ENCODE measurements at places on chromosomes 11 and 22.

- no peak for DNase-seq
Observed at GRCh38 chr11:39247570-39248137, 2211.8 kb downstream of the LRRC4C start.

GRCh38 chr11:15692739-15693138 is 578.0 kb downstream of the INSC start:
- no peak for DNase-seq

- no peak for DNase-seq
Observed at GRCh38 chr11:91257667-91258066, 967.0 kb upstream of the FAT3 start.

GRCh38 chr11:116786966-116787365 is 857 bp downstream of the ZPR1 start:
- DNase-seq = no peak

DNA sequence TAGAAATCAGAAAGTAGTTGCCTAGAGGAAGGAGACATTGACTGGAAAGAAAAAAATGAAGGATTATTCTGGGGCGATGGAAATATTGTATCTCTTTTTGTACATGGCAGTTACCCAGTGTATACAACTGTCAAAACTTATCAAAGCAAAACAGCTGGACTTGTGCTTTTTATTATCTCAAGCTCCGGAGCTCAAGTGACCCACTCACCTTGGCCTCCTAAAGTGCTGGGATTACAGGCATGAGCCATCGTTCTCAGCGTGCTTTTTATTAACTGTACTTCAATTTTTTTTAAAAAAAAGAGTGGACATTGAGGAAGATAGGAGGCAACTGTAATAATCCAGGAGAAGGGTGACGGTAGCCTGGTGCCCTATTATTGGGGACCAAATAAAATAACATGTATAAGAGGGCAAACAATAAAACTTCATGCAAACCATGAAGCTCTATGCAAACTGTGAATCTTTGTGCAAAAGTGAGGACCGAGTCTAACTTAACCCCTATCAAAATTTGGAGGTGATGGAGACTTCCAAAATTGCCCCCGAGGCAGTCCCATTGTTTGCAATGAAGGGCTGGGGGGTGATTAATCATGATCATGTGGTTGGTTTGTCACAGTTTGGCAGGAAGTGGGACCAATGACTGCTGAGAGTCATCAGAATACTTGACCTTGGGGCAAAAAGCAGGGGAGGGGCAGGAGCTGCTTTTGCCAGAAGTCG is 23.5 kb downstream of the FZD4 start:
- DNase-seq = peak; percentile 35

- no peak for DNase-seq
Observed at GRCh38 chr22:46119093-46119728, 31.1 kb upstream of the PPARA start.

GRCh38 chr11:34977089-34977912 is 60.9 kb downstream of the PDHX start:
- no peak for DNase-seq

GRCh38 chr11:104134745-104135144 is 29.2 kb downstream of the PDGFD start:
- peak; percentile 31 for DNase-seq

Measured in T1000 (cell line).